Stimulated activated memory B cell treated with anti-CD40 and anti-IgM and Interleukin-4, amounts not matched to agents 10 μg/mL and 1 μg/mL and 100 μg/mL, for 72 hours (primary cell): ENCODE measurements at places on chromosomes 4 and X.

DNA sequence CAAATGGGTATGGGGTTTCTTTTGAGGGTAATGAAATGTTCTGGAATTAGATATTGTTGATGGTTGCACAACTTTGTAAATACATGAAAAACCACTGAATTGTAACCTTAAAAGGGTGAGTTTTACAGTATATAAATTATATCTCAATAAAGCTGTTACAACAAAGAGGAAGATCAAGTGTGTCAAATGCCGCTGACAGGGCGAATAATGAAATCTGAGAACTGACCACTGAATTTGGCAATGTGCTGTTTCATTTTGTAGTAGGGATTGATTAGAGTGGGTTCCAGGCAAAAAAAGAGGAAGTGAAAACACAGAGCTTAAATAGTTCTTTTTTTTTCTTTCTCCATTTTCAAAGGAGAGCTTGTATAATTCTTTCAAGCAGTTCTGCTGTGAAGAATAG lies 161.1 kb upstream of the NAP1L5 start:
- peak; percentile 72 for ATAC-seq

DNA sequence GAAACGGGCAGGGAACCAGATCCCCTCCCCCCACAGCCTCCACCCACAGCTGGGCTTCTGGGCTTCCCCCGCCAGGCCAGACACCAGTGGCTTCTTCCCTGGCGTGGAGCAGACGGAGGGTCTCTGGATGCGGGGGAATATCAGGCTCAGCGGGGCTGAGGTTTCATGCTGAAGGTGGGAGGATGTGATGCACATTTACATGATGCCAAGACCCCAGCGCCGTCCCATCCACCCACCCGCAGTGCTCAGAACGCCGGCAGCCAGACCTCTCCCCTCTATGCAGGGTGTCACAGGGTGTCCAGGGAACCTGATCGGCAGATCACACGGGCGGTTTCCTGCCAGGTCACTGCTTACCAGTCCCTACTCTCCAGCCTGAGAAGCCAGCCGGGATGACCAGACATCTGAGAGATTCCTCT lies 12.8 kb upstream of the TNIP2 start:
- no peak for ATAC-seq

DNA sequence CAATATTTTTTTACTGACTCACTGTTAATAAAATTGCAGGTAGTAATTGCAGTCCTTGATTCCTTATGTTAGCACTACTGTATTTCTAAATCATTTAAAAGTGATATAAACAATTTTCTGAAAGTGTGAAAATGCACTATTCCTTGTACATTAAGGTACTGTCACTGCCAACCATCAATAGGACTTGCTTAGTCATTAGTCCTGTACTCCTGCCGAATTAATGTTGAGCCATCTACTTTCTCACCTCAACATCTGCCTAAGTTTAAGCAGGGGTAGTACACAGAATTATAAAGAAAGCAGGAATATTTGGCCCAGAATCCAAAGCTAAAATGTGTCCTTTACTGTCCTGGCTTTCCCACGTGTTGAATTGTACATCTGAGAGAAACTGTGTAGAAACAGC lies 87.0 kb upstream of the TRPC3 start:
- ATAC-seq: no peak

GRCh38 chrX:78650906-78651437 lies 8.2 kb downstream of the RTL3 start:
- peak; percentile 66 for ATAC-seq

- ATAC-seq: no peak
These were observed 115.8 kb downstream of the VEGFC start for GRCh38 chr4:176676901-176677300.

DNA sequence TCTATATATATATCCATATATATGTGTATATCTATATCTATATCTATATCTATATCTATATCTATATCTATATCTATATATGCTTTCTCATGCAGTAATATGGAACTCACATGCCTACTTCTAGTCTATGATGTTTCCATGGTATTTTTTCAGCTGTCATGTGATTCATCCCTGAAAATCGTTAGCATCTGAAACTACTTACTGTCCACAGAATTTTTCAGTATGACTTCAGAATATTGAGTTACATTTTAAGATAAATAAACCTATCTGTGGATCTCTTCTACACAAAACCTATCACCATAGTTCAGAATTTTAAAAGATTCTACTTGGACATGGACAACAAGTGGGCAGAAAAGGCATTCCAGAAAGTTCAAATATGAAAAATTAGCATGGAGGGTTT lies 855.1 kb upstream of the INTU start:
- ATAC-seq: no peak

DNA sequence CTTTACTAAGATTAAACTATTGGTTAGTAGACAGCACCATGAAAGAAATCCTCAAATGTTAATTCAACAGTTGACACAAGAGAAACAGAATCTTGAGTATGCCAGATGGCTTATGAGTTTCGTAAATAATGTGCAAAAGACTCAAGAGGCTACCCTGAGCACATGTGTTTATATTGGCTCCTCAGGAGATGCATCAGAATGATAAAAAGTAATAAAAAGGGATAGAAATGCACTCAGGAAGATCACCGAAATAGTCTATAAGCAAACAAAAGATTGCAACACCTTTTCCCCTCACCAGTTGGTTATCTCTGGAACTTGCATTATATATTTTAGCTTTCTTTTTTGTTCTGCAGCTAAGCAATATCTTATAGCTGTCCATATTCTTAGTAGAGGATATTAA lies 84.4 kb downstream of the SCFD2 start:
- ATAC-seq: no peak

DNA sequence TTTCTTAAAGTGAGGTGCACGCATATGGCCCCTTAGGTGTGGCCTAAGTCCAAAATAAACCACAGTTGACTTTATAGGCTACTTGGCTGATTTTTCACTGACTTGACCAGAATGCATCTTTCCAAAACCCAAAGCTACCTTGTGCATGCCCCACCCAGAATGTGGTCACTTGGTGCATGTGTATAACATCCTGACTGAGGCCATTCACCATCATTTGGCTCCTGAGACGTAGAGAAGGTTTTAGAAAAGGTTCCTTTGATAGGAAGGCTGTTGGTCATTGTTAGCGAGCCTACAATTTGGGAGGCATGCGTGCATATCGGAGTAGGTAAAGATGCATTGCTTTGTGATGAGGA lies 84.6 kb downstream of the PLAC1 start:
- no peak for ATAC-seq

DNA sequence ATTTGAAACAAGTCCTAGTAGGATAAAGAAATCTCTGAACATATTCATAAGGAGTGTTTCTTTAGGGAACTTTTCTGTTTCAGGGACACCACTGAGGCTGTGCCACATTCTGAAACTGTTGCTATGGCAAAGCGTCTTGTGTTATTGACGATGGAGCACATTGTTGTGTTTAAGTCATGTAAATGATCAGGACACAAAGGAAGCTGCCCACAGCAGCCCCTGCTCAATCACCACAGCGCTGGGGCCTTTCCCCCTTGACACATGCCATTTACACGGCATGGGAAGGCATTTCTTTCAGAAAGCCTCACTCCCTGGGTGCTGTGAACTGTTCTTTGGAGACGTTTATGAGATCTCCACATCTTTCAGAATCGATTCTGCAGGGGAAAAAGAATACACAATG lies 39.8 kb upstream of the MID1 start:
- ATAC-seq: no peak
